Suprapubic skin (tissue), 4 donors: ENCODE measurements at places on chromosomes 12 and 14. TPM values are rescaled to one million over a fixed set of nuclear protein-coding genes. Genes with fewer than 3 reads are reported as not detected.

The NEDD1 gene
- total RNA-seq: 11.8 TPM

DNA sequence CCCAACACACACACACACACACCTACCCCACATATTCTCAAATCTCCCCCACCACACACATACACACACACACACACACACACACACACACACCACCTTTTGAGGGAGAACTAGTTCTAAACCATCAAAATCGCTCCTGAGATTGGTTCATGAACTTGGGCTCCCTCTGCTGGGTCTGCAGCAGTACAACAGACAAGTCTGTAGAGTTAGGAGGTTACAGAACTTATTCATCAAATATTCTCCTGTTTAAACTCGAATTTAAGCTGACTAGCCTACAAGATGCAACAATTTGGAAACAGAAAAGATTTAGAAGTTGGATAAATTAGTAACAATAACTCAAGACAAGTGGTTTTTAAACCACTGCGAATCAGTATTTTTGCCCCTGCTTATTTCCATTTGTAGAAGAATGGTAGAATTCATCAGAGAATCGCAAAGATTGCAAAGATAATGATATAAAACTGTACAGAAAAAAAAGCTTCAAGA lies 136.4 kb upstream of the USP15 start:
- no peak for DNase-seq

DNA sequence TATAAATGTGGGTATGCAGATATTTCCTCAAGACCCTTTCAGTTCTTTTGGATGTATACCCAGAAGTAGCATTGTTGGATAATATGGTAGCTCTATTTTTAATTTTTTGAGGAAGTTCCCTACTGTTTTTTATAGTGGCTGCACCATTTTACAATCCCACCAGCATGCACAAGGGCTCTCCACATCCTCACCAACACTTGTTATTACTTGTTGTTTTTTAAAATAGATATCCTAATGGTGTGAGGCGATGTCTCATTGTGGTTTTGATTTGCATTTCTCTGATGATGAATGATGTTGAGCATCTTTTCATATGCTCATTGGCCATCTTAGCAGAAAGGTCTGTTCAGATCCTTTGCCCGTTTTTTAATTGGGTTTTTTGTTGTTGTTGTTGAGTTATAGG lies 47.1 kb downstream of the DIP2B start:
- DNase-seq: no peak

GRCh38 chr12:57261428-57261865 lies 10.5 kb upstream of the STAC3 start:
- DNase-seq: no peak
